EL (cell line): ENCODE measurements at places on chromosomes 2 and 18.

DNA sequence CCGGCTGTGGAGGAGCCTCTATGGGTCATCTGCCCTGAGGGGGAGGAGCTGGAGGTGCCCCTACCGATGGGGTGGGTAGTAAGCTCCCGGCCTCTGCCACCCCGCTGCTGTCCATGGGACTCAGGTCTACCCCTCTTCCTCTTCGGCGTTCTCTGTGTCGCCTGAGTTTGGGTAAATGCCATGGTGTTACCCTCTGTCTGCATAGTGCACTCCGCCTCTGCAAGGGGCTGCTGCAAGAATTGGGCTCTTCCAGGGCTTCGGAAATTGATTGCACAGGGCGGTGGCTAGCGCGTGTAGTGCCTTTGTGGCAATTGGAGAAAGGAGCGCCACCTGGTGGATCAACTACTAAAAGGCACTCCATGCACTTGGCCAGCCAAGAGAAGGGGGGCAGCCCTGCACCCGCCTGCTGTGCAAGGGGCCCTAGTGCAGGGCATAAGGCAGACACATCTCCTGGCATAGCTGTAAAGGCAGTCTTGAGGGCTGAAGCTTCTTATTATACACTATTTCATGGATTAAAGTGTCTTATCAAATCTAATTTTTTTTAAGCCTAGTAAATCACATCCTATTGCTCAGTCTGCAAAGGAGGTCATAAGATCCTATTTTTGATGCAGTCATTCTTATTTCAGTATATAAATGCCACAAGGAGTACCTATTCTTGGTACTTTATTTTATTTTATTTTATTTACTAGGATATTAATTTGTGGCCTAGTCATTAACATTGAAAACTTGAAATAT is 308.9 kb downstream of the PDE11A start:
- DNase-seq, result peak; percentile 66

DNA sequence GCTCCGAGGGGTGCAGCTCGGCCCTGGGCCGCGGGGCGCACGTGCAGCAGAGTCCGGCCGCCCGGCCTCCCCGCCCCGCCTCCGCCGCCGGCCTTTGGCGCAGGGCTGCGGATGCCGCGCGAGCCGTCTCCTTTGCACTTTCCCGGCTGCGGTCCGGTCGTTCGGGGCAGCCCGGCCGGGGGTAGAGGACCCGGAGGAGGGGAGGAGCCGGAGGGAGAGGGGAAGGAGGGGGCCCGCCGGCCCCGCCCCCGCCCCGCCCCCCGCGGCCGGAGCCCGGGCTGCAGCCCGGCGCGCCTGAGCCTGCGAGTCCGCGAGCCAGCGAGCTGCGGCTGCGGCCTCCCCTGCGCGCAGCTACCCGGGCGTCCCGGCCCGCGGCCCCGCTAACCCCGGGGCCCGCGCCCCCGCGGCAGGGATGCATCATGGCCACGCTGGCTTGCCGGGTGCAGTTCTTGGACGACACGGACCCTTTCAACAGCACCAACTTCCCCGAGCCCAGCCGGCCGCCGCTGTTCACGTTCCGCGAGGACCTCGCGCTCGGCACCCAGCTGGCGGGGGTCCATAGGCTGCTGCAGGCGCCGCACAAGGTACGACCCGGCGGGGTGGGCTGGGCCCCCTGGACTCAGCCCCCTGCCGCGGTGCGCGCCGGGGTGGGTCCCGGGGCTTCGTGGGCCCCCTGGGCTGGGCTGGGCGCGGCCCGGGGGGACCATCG is at the start of gene FHOD3:
Gene FHOD3 (plus strand): TSS at position 297 of the 709 bp plus-strand sequence. CDS start 123 bp downstream, at position 420.
- DNase-seq, result peak; percentile 79

DNA sequence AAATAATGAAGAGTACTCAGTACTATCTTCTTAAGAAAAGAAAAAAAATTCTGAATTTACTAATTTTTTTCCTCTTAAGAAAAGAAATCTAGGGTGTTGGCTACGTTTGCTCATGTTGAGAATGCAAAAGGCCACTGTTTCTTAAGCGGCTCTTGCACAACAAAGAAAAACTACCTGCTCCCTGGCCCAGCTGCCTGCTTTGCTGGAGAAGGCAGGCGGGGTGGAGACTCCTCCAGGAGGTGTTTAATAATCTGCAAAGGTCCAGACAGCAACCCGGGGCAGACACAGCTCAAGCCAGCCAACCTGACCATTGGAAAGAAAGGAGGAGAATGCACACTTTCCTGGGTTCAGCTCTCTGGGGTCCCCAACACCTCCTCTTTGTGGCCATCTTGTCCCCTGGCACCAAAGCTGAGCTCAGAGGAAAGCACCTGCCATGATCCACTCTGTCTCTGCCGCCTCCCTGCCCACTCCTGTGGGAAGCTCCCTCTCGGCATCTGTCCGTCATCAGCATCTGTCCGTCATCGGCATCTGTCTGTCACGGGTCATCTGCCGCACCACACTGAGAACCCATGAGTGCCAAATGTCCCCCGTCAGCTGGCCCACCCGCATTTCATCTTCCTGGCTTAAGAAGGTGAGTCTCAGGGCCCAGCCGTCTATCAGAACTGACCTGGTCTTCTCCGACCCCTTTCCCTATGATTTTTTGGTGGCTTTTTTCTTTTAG is 11.9 kb downstream of the ZNF516 start:
- DNase-seq, result no peak

GRCh38 chr18:28814365-28814764 is 637.4 kb upstream of the CDH2 start:
- no peak for DNase-seq
